ENCODE measurements at places on chromosomes 4 and X.

- DNase-seq: no peak
Observed at GRCh38 chr4:97923096-97923495, 220.2 kb downstream of the STPG2 start.

DNA sequence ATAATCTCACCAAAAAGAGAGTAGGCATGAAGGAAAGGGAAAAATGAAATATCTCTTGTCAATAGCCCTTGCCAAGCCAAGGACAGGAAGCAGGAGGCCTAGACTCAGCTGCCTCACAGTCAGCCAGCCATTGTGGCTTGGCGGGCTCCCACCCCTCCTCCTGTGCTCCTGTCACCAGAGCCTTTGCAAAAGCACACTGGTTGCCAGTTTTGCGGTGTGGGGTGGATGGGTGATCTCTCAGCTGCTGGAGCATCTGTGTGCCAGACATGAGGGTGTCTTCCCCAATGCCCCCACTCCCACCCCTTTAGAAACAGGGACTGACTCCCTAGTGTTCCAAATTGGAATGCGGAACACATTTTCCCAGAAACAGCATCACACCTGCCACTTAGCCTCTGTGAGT, 26.1 kb downstream of the ARHGEF6 start:
- peak; percentile 35 for DNase-seq

DNA sequence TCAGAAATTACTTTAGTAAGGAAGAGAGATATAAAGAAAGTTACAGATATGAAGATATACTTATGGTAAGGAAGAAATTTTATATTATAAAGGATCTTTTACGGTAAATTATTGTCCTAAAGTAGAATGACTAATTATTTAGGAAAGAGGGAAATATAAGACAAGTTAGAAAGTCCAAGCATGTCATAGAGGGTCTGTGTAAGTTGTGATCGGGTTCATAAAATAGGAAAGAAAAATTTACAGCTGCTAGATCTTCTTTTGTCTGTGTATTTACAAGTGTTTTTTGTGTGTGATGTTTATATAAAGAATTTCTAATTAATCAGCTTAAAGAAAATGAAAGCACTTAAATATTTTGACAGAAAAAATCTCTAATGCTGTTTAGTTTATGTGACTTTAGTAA, 1054.9 kb upstream of the DIAPH2 start:
- no peak for DNase-seq

GRCh38 chr4:147428583-147428982, 52.3 kb upstream of the EDNRA start:
- no peak for DNase-seq

DNA sequence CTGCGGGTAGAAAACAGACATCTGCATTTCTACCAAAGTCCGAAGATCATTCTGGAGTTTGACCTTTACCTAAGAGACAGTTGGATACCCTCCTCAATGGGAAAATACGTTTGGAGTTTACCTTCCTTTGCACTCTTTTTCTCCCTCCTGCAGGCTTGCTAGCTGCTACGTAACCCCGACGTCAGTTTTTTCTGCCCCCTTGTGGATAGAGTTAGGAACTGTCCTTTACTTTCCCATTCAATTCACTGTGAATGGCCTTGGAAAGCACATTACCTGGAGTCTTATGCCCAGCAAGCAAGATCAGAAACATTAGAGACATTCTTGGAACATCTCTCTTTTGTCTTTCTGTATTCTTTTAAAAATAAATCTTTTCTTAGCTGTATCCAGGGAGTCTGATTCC, 250.7 kb downstream of the NAP1L3 start:
- no peak for DNase-seq

DNA sequence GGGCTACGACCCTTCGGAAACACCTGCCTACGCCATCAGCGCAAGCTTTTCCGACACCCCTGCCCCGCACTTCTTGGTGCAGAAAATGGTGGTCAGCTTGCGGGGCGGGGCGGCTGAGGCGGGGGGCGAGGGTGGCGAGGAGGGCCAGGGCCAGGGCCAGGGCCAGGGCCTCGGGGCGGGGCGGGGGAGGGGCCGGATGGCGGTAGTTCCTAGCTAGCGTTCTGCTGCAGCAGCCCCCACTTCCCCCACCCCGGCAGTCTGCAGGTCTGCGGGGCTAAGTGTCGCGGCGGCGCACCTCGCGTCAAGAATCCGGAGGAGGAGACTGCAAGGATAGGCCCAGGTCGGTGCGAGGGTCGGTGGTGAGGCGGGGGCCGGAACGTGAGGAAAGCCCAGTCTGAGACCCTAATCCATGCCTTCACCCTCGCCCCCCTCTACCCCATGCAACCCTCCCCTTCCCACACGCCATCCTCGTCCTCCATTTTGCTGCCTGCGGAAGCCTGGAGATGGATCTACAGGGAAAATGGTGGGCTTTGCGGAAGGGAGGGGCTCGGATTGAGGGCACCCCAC, 600 bp downstream of the BEX4 start:
- DNase-seq: peak; percentile 66

GRCh38 chr4:123412091-123412505, 15.5 kb downstream of the SPRY1 start:
- DNase-seq: no peak

DNA sequence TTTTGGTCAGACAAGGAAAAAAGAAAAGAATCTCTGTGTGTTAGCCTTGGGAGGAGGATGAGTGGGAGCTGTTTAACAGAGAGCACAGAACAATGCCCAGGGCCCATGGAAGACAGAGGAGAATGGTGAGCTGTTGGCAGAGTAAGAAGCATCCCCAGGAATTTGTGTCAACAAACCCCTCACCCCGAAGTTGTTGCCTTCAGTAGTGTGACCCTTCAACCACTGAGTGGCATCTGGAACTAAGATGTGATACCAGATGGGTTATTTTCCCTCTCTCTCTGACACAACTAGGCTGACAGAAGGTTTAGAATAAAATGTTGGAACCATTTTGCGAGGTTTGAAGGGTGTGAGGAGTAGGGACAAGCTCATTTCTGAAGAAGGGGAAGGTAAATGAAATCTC, 25.1 kb downstream of the IGSF1 start:
- no peak for DNase-seq

GRCh38 chr4:78624048-78624447, 72.5 kb downstream of the ANXA3 start:
- no peak for DNase-seq

DNA sequence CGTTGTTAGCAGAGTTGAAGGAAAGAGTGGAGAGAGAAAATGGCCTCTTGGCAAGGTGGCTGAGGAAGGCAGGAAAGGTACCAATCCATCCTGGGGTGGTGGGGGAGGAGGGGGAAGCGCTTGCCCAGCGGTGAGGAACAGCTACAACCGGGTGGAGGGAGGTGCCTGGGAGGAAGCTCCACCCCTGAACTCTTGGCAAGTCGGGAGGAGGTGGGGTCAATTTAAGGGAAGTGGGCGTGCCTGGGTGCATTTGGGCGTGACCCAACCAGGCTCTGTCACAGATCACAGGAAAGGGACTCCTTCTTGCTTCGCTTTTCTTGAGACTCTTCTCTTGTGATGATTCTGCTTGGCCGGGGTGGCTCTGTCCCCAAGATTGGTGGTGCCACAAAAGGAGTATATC, 41.7 kb downstream of the BCORL1 start:
- no peak for DNase-seq

DNA sequence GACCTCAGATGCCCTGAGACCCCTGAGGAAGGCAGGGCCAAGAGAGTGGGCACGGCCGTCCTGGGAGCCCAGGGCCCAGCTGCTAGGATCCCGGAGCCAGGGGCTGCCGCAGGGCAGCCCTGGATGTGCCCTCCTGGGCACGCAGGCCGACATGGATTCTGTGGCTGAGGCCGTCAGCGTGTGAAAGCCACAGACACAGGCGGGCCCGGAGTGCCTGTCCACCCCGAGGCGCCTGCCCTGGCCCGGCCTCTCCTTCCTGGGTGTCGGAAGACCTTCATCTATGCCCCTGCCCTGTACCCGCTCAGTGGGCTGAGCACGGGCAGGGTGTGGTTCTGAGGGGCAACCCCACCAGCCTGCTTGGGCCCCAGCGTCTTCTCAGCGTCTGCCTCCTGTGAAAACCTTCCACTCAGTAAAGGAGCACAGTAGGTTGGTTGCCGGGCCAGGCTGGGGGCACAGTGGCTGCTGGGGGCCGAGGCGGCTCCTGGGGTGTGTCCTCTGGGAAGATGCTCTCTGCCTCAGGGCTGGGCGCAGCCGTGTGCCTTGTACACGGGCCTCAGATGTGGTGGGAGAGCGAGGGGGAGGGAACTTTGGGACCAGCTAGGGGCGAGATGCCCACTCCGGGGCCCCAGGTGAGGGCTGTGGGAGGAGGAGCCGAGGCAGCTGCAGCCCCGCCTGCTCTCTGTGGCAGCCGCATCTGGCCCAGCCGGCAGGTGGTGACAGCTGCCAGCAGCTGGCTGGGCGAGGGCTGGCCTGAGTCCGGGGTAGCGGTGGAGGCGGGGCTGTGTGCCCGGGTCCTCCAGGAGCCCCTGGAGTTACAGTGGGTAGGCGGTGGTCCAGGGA, 20.8 kb downstream of the FGFRL1 start:
- no peak for DNase-seq

GRCh38 chrX:135737366-135738071, 24.1 kb downstream of the CT45A1 start:
- DNase-seq: no peak

Data from hypothalamus (tissue), 51 donors.